ENCODE measurements at places on chromosomes 1 and 21. TPM values are rescaled to one million over a fixed set of nuclear protein-coding genes. Genes with fewer than 3 reads are reported as not detected.

DNA sequence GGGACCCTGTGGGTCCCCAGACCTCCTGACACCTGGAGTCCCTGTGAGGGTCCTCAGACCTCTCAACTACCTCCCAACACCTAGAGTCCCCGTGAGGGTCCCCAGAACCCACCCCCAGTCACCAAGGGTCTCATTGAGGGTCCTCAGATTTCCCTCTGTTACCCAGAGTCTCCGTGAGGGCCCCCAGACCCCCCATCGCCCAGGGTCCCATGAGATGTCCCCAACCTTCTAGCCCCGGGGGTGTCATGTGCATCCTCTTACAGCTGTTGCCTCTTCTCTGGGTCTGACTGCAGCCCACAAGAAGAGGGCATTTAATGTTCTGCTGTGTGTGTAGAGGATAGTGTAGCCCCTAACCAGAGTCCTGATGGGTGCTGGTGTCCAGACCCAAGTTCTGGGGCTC, 2.0 kb upstream of the GJC2 start:
- DNase-seq, result peak; percentile 55

DNA sequence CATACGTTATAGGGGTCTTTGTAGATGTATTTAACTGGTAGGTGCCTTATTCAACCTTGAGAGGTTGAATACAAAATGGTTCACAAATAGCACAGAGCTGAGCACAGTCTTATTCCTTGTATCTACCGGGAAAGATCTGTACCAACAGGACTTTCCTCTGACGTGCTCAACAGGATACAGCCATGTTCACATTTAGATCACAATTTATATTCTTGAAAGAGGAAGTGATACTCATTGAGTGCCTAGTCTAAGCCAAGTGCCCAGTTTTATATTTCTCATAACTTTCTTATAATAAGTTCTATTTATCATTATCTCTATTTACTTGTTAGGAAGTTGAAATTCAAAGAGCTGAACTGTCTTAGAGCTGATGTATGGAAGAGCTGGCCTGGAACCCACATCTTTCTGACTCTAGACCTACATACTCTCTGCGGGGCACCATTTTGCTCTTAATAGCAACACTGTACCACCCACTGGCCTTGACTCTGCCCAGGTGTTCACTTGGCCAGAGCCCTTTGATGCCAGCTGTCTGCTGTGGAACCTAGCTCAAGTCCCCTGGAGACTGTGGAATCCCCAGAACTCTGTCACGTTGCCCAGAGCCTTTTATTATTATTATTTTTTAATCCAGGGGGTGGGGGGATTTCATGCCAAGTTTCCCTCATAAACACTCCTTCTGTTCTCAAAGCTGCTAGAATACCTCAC, 156.2 kb downstream of the TPR start:
- DNase-seq, result no peak

DNA sequence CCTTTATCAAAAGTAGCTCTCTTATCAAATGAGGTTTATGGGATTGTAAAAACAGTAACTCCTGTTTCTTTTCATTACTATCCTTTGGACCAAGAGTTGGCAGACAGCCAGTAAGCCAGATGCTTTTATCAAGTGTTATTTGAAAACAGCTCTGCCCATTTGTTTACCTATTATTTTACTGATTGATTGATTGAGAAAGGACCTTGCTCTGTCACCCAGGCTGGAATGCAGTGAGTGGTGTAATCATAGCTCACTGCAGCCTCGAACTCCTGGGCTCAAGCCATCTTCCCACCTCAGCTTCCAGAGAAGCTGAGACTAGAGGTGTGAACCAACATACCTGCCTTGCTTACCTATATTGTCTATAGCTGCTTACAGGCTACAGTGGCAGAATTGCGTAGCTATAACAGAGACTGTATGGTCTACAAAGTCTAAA, 3.6 kb downstream of the PRKAB2 start:
- no peak for DNase-seq

- DNase-seq, result peak; percentile 39
Observed at GRCh38 chr1:79079770-79080169, 73.2 kb upstream of the ADGRL4 start.

GRCh38 chr1:61519631-61520030, 205.3 kb downstream of the TM2D1 start:
- DNase-seq, result no peak

Gene FNDC5
- total RNA-seq, result 5.6 TPM

Measured in aorta (tissue), 5 donors.